Effector memory CD4-positive, alpha-beta T cell (primary cell): ENCODE measurements at places on chromosomes 1 and 21.

DNA sequence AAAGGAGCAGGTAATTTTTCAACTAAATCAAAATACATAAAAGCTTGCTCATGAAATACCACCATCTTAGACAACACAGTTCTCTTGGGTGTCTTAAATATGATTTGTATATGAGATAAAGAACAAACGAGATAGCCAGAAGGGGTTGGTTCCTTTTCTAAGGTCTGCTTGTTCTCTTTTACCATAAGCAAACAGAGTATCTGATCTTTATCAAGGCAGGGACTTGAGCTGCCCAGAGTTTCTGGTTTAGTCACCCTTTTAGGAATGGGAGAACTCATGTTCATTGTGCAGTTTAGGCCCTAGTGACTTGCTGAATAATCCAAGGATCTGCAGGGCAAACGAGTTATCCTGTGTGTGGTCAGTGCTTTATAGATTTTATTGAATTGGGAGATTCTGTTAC, 3.0 kb upstream of the SUCO start:
- DNase-seq: no peak

- no peak for DNase-seq
Observed at GRCh38 chr1:208254862-208255261, 10.7 kb upstream of the PLXNA2 start.

GRCh38 chr21:37828556-37828955, 87.7 kb downstream of the KCNJ6 start:
- no peak for DNase-seq

DNA sequence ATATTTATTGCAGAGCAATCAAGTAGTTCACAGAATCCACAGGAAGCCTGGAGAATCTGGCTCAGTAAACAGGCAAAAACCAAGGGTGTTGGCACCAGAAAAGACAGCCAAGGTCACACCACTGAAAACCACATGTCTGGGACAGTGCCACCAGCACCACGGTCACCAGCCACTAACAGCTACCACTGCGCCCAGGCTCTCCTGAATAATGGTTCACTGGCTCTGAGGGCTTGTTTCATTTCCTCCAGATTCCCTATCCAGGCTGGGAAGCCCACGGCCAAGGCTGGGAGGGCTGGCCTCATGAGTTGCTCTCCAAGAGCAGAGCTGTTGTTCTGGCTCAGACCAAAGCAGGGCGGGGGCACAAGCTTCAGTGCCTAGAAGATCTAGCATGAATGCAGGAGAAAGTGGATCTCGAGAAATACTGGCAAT, 54.5 kb upstream of the PTGFRN start:
- DNase-seq: no peak

GRCh38 chr21:45404730-45405270, at the start of gene COL18A1:
TSS of gene COL18A1 (plus strand) at chr21:45405165. CDS start at chr21:45405231, 66 bp downstream.
- no peak for DNase-seq

- no peak for DNase-seq
Observed at GRCh38 chr1:125066385-125066784, 3881.6 kb downstream of the SRGAP2C start.

DNA sequence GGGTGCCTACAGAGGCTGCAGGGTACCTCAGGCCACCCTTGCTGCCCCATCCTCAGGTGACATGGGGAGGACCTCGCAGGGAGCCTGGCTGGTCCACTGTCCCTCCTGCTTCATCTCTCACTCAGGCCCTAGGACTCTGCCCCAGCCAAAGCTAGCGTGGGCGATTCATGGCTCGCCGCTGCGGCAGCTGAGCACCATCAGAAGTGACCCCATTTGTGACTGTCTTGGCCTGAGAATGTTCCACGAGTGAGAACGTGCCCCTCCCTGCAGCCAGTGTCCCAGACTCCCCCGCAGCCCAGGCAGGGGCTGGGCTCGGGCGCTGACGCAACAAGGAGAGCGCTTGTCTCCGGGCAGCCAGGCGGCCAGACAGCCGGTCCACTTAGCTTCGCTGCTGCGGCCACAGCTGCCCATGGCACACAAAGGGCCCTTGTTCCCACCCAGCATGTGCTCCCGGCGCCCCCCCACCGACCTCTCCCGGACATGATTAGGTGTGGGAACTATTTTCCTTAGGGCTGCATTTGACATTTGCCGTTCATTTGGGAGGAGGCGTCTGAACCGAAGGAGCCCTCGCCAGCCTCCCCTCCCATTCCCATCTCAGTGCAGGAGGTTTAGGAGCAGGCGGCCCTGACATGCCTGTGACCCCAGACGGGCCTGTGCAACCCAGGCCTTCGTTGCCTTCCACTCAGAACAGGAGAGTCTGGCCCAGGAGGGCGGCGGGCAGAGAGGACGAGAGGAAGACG, 19.3 kb upstream of the POFUT2 start:
- DNase-seq: no peak
